Breast epithelium (tissue), 4 donors: ENCODE measurements at places on chromosomes 6 and 20. TPM values are rescaled to one million over a fixed set of nuclear protein-coding genes. Genes with fewer than 3 reads are reported as not detected.

The UNC5CL gene
- 1.8 TPM for total RNA-seq

The PEX6 gene
- total RNA-seq: 18.9 TPM

The MCHR2 gene
- total RNA-seq: not detected

The NOTCH4 gene
- 47.9 TPM for total RNA-seq

The ALDH5A1 gene
- 6.4 TPM for total RNA-seq

The CHRNA4 gene
- total RNA-seq: not detected

The TEAD3 gene
- 5.6 TPM for total RNA-seq

The THBS2 gene
- 73.0 TPM for total RNA-seq

- no peak overlapping the region for H3K27ac ChIP-seq
- DNase-seq: no peak
- H3K27me3 ChIP-seq: no peaks in the 10 kb centered on the region
- H3K36me3 ChIP-seq: no peaks in the 10 kb centered on the region
- H3K4me3 ChIP-seq: no peak overlapping the region
- no peaks in the 10 kb centered on the region for H3K4me1 ChIP-seq
Measured at GRCh38 chr6:147839708-147840610, 331.5 kb downstream of the SAMD5 start.

DNA sequence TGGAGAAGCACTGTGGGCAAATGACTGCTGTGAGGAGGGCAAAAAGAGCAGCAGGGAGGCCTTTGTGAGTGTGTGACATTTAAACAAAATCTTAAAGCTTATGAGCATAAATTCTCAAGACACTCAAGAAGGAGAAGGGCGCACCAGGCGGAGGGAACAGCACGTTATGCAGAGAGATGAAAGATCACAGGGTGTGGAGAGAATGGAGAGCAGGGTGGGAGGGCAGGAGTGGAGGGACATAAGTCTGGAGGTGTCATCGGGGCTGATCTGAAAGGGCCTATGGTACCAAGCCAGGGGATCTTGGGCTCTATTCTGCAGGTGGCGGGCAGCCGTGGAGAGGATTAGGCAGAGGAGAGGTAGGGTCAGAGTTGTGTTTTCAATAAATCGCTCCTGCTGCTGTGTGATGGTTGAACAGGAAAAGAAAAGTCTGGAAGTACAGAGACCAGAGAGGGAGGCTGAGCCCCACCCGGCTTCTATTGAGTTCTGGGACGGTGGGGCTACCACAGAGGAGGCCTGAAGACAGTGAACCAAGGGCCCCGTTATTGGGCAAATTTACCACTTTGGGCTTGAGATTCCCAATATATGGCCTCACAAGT lies 24.3 kb upstream of the DLGAP4 start:
- H3K4me3 ChIP-seq: no peak overlapping the region
- no peak overlapping the region for H3K27ac ChIP-seq
- H3K27me3 ChIP-seq: no peaks in the 10 kb centered on the region
- no peak for DNase-seq
- H3K4me1 ChIP-seq: no peaks in the 10 kb centered on the region

DNA sequence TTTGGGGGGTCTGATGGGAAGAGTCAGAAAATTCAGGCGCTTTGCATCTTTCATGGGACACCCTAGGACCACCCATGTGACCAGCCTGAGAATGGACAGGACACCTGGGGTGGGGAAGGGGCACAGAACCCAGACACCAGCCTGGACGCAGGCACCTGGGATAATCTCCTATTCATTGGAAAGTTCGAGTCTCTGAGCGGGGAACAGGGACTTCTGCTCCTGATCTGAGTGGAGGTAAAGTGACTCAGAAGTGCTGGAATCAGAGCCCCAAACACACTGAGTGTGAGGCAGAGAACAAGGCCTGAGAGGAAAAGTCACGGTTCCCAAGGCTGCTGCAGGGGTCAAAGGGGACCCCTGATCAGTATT lies 1.4 kb downstream of the HLA-B start:
- H3K4me1 ChIP-seq: no peaks in the 10 kb centered on the region
- H3K27me3 ChIP-seq: no peaks in the 10 kb centered on the region
- peak overlapping the region; percentile 68 for H3K4me3 ChIP-seq
- no peak overlapping the region for H3K27ac ChIP-seq
- H3K36me3 ChIP-seq: no peaks in the 10 kb centered on the region

GRCh38 chr20:17956099-17956685 lies 12.4 kb downstream of the SNX5 start:
- H3K36me3 ChIP-seq: no peaks in the 10 kb centered on the region
- no peak overlapping the region for H3K27ac ChIP-seq
- H3K4me1 ChIP-seq: no peaks in the 10 kb centered on the region
- no peak overlapping the region for H3K4me3 ChIP-seq

- no peak overlapping the region for H3K27ac ChIP-seq
- DNase-seq: no peak
- H3K27me3 ChIP-seq: no peaks in the 10 kb centered on the region
- no peaks in the 10 kb centered on the region for H3K4me1 ChIP-seq
Measured at GRCh38 chr6:5151955-5152401, 66.8 kb downstream of the PPP1R3G start.

GRCh38 chr6:100283285-100283684 lies 181.4 kb downstream of the SIM1 start:
- no peak overlapping the region for H3K27ac ChIP-seq
- DNase-seq: no peak
- no peaks in the 10 kb centered on the region for H3K27me3 ChIP-seq
- H3K4me1 ChIP-seq: no peaks in the 10 kb centered on the region

- no peaks in the 10 kb centered on the region for H3K27me3 ChIP-seq
- no peak for DNase-seq
- no peak overlapping the region for H3K4me3 ChIP-seq
- H3K4me1 ChIP-seq: no peaks in the 10 kb centered on the region
Measured at GRCh38 chr6:33966536-33966935, 162.7 kb upstream of the MLN start.

GRCh38 chr6:107272246-107272645 lies 156.9 kb upstream of the BEND3 start:
- H3K36me3 ChIP-seq: no peaks in the 10 kb centered on the region
- H3K4me3 ChIP-seq: no peak overlapping the region
- no peaks in the 10 kb centered on the region for H3K4me1 ChIP-seq

- no peaks in the 10 kb centered on the region for H3K27me3 ChIP-seq
- H3K36me3 ChIP-seq: no peaks in the 10 kb centered on the region
Measured at GRCh38 chr20:3812259-3812681, 8.1 kb upstream of the AP5S1 start.

DNA sequence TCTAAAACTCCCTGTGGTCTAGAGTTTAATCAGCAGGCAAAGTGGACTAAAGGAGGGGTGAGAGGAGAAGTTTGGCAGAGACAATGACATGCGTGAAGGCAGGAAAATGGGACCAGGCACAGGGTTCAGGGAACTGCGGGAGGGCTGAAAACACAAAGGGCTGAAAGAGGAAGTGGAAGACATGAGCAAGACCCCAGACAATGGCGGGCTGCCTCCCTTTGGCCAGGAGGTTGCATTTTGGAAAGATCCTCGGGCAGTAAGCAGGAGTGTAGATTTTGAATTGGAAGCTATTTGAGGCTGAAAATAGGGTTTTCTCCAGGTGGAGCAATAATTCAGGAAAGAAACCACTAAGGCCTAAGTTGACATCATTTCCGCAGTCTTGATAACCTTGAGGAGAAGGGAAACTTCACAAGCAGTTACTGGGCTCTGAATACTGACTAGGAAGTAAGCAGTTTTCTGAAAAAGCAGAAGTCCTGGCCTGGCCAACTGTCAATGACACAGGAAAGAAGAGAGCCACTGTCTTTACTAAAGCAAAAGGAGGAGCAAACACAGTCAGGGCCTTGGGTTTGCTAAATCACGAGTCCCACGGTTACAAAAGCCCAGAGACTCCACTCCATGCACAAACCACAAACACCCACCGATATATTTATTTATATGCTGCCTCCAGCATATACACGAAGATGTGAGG lies 3.4 kb downstream of the LY86 start:
- no peak for DNase-seq
- no peaks in the 10 kb centered on the region for H3K4me1 ChIP-seq
- H3K36me3 ChIP-seq: no peaks in the 10 kb centered on the region
- no peak overlapping the region for H3K27ac ChIP-seq

DNA sequence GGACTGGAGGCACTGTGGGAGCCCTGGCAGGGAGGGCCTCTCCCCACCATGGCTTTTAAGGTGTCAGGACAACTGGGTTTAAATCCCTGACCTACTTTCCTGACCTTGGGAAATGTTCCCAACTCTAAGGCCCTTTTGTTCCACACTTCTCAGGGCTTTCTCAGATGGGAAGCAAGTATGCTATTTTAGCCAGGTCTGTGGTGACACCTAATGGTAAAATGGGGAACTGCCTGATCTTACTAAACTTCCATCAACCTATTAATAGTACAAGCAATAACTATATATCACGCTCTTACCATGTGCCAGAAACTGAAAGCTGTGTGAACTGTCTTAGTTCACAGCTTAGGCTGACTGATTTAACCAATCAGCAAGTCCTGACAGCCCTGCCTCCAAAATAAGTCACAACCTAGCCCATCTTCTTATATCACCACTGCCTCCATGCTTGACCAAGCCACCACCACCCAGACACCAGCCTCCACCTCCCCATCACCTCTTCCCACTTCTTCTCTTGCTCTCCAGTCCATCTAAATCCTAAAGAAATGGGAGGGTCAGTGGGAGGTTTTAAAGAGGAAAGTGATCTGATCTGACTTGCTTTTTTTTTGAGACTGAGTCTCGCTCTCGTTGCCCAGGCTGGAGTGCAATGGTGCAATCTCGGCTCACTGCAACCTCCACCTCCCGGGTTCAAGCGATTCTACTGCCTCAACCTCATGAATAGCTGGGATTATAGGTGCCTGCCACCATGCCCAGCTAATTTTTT lies 6.9 kb upstream of the BLCAP start:
- no peaks in the 10 kb centered on the region for H3K27me3 ChIP-seq
- peak; percentile 37 for DNase-seq
- H3K27ac ChIP-seq: no peak overlapping the region
- H3K4me3 ChIP-seq: no peak overlapping the region
- H3K4me1 ChIP-seq: no peaks in the 10 kb centered on the region

- no peak overlapping the region for H3K4me3 ChIP-seq
- H3K27ac ChIP-seq: no peak overlapping the region
- H3K36me3 ChIP-seq: no peaks in the 10 kb centered on the region
- no peaks in the 10 kb centered on the region for H3K4me1 ChIP-seq
- H3K27me3 ChIP-seq: no peaks in the 10 kb centered on the region
Measured at GRCh38 chr6:151284012-151284411, 44.2 kb downstream of the AKAP12 start.

DNA sequence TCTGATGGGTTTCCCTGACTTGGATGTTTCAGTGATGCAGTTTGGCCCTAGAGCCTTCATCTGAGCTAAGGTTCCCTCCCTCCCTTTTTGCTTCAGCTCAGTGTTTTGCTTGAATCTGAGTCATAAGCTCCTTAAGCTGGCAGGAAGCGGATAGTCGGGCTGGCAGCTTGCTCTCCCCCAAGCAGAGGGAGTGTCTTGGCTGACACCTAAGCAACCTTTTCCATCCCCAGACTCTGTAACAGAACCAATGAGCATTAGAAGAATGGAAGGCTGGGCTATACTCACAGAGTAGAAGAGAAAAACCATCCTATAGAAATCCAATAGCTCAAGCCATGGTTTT lies 98.3 kb downstream of the HAO1 start:
- DNase-seq: no peak
- no peak overlapping the region for H3K4me3 ChIP-seq
- no peaks in the 10 kb centered on the region for H3K27me3 ChIP-seq
- no peaks in the 10 kb centered on the region for H3K4me1 ChIP-seq
- no peak overlapping the region for H3K27ac ChIP-seq

GRCh38 chr20:10735195-10735949 lies 61.6 kb upstream of the JAG1 start:
- no peak overlapping the region for H3K4me3 ChIP-seq
- H3K27ac ChIP-seq: no peak overlapping the region
- DNase-seq: no peak
- no peaks in the 10 kb centered on the region for H3K36me3 ChIP-seq

GRCh38 chr20:23438661-23439060 lies 824 bp upstream of the CSTL1 start:
- H3K4me3 ChIP-seq: no peak overlapping the region
- no peak overlapping the region for H3K27ac ChIP-seq
- DNase-seq: no peak
- H3K36me3 ChIP-seq: no peaks in the 10 kb centered on the region
- H3K4me1 ChIP-seq: no peaks in the 10 kb centered on the region

DNA sequence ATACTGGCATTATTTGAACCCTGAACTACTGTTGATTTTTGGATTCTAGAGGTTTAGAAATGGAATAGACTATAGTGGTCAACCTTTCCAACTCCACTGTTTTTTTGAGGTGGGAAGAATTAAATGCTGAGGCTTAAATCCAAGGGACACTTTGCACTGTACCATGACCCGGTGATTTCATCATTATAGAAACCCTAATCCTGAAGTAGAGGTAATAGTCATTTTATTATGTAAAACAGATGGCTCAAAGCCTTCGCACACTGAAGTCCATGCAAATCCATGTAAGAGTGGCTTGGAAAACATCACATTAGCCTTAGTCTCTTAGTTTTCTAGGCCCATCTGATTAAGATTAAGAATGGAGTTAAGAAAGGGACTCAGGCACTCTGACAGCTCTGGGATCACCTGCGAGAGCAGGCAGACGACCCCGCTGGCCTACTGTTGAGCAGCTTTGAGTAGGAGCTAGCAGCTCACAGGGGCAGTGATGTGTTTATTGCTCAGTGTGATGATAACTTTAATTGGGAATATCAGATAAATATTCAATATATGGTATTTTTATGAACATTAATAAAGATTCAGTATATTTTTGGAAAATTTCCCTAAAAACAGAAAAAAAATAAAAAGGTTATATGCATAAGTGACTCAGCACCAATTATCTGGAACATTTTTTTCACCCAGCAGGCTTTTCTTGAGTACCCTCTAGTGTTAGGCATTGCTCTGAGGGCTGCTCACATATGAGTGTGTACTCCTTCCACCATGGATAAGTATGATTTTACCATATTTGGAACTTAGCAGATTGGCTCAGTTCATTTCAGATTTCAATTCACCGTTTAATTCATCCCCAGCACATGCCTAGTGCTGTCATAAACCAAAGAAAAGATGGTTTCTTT lies 13.4 kb downstream of the SLX4IP start:
- no peak overlapping the region for H3K27ac ChIP-seq
- no peaks in the 10 kb centered on the region for H3K36me3 ChIP-seq
- no peaks in the 10 kb centered on the region for H3K27me3 ChIP-seq
- no peak for DNase-seq

DNA sequence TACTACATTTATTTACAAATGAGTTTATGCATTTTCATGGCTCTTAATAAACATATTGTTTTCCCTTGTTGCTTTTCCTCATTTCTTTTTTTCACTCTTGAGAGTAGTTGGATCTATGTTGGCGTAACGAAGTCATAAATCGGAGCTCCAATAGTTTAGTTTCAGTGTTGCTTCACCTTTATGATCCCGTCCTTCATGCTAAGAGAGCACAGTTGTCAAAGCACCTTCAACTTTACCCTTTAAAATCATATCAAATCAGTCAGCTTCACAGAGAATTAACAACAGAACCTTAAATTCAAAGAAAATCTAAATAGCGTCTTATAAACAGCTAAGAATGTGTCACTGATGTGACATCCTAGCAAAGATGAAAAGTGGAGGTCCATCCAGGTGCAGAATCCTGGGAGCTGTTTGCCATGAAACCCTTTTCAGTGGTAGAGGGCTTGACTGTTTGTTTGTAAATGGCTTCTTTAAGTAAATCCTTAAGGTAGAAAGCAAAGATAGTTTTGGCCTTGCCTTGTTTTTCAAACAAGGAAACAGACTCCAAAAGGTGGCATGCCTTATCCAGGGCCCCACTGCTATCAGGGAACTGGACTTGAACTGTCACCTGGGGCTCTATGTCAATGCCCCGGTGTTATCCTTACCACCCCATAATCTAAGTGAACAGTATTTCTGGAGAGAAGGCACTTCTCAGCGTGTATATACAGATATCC lies 148.4 kb downstream of the AKAP7 start:
- no peak overlapping the region for H3K27ac ChIP-seq
- no peak overlapping the region for H3K4me3 ChIP-seq
- DNase-seq: no peak
- H3K27me3 ChIP-seq: no peaks in the 10 kb centered on the region
- H3K4me1 ChIP-seq: no peaks in the 10 kb centered on the region
